ENCODE measurements at places on chromosomes 2 and 18.

DNA sequence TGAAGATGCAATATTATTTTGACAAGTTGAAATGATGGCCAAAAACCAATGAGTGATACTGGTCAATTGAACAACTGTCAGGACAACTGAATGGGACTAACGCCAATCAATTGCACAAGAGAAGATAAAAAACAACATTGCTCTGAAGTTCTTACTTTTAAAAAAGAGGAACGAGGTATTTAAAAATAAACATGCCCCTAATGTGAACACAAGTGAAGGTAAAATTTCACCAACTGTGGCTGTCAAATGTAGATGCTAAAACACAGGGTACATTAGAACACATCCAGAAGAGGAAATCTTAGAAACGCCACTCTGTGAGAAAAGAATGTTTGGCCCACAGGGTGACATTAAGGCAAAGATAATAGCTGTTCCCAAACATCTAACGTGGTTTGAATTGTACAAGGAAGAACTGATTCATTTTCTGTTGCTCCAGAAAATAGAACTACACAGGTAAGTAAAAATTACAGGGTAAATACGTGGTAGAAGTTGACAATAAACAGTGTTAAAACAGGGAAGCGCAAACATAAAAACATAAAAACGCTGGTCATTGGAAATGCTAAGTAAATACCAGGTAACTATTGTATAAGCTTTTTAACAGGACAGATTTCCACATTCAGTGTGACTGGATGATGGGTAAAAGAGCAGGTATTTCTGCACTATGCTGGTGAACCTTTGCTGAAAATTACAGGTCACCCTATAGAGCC, 20.3 kb downstream of the LONRF2 start:
- DNase-seq: no peak

- no peak for DNase-seq
These were observed 212.3 kb downstream of the CDH20 start for GRCh38 chr18:61545281-61546245.

DNA sequence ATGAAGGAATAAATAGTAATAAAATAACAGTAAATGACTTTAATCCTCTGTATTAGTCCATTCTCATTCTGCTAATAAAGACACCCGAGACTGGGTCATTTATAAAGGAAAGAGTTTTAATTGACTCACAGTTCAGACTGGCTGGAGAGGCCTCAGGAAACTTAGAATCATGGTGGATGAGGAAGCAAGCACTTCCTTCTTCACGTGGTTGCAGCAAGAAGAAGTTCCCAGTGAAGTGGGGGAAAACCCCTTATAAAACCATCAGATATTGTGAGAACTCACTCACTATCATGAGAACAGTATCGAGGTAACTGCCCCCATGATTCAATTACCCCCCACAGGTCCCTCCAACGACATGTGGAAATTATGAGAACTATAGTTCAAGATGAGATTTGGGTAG, 727.9 kb upstream of the LINC00305 start:
- DNase-seq: no peak

GRCh38 chr2:12320027-12320734, 396.6 kb upstream of the TRIB2 start:
- DNase-seq: no peak

- no peak for DNase-seq
These were observed 21.4 kb upstream of the CCBE1 start for GRCh38 chr18:59718464-59719157.

- no peak for DNase-seq
These were observed 220.1 kb downstream of the MYCN start for GRCh38 chr2:16160281-16161084.

DNA sequence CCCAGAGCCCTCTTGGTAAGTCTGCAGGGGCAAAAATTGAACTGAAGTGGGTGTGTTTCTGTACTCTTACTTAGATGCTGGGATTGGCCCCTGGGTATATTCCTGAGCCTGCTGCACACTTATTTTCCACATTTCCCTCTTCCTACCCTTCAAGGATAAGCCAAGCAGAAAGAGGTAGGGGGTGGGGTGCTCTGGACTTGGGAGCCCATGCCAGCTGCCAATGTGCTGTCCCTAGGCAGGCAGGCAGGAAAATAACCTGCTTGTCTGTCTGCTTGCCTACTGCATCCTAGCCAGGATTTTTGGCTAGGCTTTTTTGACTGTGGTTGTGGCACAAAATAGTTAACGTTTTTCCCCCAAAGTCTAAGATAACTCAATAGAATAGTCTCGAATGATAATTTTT, 234.3 kb downstream of the ALK start:
- no peak for DNase-seq

GRCh38 chr2:61262699-61263098, 100.7 kb downstream of the C2orf74 start:
- no peak for DNase-seq

DNA sequence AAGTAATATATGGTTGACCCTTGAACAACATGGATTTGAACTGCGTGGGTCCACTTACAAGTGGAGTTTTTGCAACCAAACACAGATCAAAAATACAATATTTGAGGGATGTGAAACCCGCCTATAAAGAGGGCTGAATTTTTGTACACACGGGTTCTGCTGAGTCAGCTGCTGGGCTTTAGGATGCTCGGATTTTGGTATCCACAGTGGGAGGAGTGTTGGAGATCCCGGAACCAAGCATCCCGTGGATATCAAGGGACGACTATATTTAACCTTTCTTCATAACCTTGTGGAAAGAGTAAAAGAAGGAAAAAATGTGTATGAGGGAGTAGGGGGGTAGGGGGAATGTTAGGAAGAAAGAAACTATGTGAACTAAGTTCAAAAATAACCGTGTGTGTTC, 10.0 kb upstream of the INPP1 start:
- no peak for DNase-seq

- DNase-seq: no peak
These were observed 369.4 kb upstream of the GCFC2 start for GRCh38 chr2:76080154-76080553.

DNA sequence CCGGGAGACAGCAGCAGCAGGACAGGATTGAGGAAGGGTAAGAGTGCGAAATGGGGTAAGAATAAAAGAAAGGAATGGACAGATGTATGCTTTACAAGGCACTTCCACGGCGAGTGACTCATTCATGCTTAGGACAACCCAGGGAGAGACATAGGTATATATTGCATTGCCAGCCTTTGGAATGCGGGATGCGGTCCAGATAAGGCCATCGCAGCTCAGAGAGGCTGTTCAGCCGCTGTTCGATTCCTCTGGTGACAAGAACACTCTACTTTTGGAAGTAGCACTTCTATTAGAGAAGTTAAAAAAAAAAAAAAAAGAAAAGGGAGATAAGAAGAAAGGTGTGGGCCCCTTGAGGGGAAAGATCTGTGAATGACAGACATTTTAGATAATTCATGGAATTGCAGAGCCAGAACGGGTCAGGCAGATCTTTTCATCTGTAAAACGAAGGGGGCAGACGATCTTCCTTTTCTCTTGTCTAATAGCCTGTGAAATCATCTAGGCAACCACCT, 819 bp upstream of the NCOA1 start:
- no peak for DNase-seq

- no peak for DNase-seq
These were observed 280.8 kb downstream of the SETBP1 start for GRCh38 chr18:44961288-44961995.

DNA sequence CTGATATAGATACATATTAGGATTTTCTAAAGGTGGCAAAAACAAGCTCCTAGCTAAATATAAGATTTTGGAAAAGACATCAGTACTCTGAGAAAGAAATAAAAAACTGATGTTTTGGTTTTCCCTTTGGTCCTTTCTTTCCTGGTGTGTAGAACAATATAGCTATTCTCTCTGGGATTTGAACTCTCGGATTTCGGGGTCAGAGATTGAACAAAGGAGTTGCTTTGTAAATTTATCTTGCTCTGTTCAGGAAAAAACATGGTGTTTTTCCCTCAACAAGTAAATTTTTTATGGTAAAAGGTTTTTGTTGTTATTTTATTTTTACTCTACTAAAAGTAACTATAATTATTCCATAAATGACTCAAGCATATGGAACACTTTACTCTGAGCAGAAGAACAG, 889.3 kb downstream of the ERBB4 start:
- no peak for DNase-seq

- no peak for DNase-seq
These were observed 16.8 kb upstream of the NEUROD1 start for GRCh38 chr2:181697126-181697525.

DNA sequence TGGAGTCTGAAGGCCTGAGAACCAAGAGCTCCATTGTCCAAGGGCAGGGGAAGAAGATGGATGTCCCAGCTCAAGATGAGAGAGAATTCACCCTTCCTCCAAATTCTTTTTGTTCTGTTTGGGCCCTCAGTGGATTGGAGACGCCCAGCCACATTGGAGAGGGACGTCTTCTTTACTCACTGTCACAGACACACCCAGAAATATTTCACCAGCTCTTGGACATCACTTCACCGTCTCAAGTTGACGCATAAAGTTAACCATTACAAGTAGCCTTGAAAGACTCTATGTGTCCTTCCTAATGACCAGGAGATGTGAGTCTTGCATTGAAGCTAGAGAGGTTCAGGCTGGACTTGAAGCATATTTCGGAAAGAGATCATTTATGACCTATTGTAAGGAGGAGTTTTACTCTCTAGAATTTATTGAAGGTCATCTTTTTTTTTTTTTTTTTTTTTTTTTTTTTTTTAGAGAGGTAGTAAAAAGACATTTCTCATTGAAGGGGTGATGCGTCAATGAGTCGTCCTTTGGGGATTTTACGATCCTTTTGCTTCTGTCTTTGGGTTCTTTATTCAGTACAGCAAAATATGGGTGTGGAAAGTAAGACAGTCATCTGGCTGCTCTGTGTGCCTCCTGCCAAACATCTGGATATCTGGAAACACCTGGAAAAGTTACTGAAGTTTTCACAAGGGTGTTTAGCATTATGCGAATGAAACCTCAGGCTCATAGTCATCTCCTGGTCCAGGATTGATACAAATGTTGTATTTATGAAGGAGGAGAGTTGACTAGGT, 118.1 kb downstream of the PRPF40A start:
- no peak for DNase-seq

DNA sequence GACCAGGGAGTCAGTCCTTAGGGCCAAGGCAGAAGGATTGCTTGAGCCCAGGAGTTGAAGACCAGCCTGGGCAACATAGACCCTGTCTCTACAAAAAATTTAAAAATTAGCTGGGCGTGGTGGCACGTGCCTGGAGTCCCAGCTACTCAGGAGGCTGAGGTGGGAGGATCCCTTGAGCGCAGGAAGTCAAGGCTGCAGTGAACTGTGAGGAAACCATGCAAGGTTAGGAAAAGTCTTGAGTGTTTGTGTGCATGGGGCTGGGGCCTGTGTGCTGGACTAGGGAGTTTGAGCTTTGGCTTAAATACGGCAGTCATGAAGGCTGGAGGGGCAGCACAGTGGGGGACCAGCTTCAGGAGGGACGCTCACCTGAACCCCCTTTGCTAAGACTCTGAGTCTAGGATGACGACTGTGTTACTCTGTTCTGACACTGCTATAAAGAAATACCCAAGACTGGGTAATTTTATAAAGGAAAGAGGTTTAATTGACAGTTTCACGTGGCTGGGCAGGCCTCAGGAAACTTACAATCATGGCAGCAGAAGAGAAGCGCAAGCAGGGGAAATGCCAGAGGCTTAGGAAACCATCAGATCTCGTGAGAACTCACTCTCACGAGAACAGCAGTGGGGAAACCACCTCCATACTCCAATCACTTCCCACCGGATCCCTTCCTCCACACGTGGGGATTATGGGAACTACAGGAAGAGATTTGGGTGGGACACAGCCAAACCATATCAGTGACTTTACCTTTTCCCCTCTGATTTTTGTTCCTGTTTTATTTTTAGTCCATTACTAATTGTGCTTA, 39.4 kb downstream of the GORASP2 start:
- DNase-seq: no peak

- no peak for DNase-seq
These were observed 40.2 kb downstream of the MAP4K4 start for GRCh38 chr2:101737478-101738255.

DNA sequence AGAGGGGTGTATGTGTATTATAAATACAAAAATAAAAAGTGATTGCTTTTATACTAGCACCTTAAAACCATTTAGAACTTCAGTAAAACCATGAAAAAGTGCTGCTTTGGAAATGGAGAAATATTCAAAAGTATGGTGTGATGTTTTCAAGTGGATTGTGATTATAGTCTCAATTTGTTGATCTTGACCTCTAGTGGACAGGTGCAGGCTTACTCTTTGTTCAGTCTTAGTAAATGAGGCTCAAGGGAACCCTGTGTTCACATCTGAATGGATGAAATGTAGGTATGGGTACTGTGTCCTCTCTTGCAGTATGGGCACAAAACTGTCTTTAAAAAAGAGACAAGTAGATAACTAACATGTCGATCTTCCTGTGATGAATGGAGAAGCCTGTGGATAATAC, 145.8 kb downstream of the MCFD2 start:
- no peak for DNase-seq

- DNase-seq: no peak
These were observed 1.8 kb downstream of the PRLH start for GRCh38 chr2:237568121-237568660.

GRCh38 chr2:158489366-158490112, 32.8 kb downstream of the PKP4 start:
- no peak for DNase-seq

DNA sequence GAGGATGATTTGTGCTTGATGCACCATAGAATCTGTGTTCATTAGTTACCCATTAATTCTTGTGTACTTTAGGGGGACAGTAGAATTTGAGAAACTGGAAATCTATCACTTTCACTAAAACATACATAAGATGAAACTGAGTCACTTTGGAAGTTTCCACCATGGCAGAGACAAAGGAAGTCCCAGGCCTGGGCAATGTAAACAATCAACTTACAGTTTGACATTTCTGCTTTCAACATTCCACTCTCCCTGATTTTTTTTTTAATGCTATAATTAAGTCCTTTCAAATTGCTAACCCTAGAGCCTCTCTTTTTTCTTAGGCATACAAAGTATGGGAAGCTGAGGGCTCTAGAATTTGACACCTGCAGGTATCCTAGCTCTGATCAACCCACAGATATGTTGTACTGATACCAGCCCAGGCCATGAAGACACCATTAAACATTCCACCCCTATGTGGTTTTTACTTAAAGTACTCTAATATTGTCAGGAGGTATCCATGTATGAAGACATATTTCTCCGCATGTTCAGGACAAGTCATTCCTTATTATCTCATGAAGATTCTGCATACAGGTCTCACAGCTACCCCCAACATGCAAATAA, 88.5 kb upstream of the GLS start:
- no peak for DNase-seq

DNA sequence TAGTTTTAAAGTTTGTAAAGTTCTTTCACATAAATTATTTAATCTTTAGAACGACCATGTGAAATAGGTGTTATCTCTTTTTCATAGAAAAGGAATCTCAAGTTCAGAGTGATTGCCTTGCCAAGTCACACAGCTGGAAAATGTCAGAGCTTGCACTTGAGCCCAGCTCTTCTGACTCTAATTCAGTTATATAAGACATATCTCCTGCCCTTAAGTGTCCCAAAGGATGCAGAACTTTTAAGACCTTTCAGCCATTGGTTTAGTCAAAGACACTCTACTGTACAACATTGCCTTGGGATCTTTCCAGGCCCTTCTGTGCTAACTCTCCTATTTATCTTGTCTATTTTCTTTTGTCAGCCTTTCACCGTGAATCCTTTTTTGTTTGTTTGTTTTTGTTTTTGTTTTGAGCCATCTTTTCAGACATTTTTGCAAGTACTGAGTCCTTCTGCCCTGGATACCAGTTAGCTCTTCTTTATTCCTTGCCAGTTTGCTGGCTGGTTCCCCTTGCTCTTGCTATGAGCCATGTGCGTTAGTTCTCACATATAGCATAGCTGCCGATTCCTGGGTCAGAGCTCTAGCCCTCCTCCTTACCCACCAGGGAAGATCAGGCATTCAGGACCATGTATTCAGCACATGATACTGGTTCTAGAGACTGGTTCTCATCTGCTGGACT, 160.0 kb upstream of the MYO3B start:
- no peak for DNase-seq

- DNase-seq: no peak
These were observed 10.2 kb downstream of the ZNF516 start for GRCh38 chr18:76484749-76485387.

All from T follicular helper cell (primary cell).